Stimulated activated CD8-positive, alpha-beta memory T cell treated with anti-CD3 and anti-CD28 coated beads, Interleukin-4, amount 100 ng/mL, for 48 hours (primary cell): ENCODE measurements at places on chromosomes 16 and 17.
A peak's percentile ranks its signal among the peaks of the same experiment; 100 is the strongest.

DNA sequence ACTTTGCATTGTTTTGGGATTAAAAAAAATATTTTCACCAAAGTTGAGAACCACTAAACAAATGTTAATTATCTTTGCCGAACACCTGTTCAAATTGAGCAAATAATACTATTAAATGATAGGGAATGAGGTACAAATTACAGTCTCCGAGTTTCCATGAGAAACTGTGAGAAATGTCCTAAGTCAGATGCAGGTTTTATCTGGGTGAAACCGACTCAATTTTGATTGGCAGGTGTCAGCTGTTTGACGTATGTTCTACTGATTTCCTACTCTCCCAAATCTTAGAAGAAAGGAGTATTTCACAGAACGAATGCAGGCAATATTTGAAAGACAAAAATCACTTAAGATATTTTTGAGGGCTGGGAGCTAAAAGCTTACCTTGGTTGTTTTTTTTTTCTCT, 622.0 kb upstream of the GOT2 start:
- no peak for DNase-seq

- DNase-seq = peak; percentile 81
Observed at GRCh38 chr16:19502395-19503131, 19.3 kb downstream of the GDE1 start.

DNA sequence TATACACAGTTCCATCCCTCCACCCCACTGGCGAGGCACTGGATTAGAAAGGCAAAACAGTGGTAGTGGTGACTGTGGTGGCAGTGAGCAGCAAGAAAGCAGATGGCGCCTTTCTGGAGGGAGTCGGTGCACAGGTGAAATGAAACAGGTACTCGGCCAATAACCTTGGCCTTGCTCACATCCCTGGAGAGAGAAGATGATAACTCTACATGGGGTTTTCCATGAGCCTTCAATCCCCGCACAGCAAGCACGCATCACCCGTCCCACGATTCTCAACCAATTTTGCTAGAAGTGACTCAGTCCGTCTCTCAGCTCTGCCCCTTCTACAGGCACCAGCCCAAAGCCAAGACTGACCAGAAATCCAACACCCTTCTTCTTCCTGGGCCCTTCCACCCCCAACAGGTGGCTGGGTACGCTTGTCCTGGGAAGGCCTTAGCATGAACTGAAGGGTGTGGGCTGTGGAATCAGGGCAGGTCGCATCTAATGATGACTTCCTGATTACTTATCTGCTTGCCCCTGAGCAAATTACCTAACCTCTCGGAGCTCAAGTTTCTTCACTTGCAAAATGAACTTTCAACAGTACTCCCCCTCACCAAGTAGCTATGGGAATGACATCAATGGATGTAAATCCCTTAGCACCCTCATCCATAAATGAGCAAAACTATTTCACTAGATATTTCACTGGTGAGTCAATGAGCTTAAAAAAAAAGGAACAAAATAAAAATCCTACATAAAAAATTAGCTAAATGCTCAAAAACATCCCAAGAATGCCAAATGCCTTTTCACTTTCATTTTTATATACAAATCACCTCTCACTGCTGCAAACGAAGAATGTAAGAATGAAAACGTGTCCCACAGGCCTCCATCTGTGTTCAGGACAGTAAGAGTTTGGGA, 18.0 kb downstream of the XPO6 start:
- DNase-seq = peak; percentile 58

DNA sequence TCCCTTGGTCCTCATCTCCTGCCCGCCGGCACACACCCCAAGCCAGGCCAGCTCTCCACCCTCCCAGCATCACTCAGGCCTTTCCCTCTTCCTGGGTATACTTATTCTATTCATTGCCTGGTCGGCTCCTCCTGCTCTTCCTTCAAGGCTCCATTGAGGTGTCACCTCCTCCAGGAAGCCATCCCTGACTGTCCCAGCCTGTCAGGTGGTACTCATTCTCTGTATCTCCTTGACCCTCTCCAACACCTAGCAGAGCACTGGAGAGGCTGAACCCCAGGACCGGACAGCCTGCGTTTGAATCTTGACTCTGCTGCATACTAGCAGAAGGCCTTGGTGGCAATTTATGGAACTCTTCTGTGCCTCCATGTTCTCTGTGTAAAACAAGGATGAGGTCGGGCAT, 428 bp upstream of the TNFRSF13B start:
- DNase-seq = no peak

DNA sequence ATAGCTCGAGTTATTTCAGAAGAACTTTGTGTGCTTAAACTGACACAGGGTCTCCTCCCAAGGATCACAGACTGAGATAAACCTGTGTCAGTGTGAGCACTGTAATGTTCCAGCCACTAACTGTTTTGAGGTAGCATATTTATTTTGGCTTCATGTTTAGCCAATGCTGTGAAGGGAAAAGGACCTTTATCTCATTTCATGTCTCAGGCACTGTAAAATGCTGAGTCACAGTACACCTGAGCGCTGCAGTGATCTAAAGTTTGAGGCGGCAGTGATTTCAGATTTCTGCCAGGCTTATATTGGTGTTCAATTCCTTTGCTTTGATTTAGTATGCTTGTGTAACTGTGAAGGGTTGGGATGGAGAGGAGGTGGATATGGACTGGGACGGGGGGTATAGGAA, 3.1 kb upstream of the DNAJA2 start:
- DNase-seq = no peak

DNA sequence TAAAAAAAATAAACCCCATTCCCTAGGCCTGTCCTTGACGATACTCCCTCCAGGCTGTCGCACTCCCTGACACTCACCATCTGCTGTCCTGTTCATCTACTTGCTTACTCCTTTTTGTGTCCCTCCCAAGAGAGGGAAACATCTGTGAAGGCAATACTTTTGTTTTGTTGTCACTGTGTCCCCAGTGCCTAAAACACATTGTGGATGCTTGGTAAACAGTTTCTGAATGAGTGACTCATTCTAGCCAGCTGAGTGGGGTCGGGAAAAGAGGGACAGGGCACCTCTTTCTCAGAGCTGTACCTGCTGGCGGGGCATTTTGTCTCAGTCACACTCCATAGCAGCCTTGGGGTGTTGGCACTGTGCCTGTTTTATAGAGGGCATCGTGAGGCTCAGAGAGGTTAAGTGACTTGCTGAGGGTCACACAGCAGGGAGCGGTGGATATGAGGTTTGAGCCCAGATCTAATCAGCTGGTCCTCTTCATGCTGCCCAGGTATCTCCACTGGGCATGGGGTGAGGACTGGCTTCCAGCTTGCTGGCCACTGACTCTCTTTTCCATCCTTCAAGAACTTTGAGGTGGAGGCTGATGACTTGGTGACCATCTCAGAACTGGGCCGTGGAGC, 15.6 kb downstream of the MAP2K3 start:
- no peak for DNase-seq

DNA sequence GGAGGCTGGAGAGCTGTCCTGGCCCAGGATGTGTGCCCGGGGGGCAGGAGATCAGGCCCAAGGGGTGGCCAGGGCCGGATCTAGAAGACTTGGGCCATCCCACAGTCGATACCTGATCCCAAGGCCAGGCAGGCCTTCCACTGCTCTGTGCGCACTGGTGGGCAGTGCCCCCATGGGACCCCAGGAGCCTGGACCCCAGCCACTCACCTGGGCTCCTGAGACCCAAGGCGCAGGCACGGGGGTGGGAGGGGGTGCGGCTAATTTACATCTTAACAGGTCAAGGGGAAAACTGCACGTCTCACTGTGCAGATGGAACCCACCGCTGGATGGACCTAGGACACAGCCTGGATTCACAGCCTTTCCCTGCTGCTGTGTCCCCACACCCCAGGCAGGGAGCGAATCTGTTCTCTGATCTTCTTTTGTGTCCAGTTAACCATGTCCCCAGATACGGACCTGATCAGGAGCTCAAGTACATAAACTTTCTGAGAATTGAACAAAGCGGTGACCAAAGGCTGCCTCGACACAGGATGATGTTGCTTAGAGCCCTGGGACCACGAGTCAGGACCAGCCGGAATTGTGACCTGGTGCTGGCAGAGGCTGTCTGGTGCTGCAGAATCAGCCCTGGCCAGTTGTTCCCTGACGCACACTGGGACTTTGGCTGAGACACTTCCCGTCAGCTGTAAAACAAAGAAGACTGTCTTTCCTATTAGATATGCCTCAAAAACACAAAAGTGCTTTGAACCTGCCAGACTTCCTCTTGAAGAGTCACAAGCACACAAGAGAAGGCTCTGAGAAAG, 60.6 kb downstream of the TNFRSF13B start:
- DNase-seq = no peak

GRCh38 chr16:65384441-65384840, 262.6 kb upstream of the CDH11 start:
- DNase-seq = no peak

DNA sequence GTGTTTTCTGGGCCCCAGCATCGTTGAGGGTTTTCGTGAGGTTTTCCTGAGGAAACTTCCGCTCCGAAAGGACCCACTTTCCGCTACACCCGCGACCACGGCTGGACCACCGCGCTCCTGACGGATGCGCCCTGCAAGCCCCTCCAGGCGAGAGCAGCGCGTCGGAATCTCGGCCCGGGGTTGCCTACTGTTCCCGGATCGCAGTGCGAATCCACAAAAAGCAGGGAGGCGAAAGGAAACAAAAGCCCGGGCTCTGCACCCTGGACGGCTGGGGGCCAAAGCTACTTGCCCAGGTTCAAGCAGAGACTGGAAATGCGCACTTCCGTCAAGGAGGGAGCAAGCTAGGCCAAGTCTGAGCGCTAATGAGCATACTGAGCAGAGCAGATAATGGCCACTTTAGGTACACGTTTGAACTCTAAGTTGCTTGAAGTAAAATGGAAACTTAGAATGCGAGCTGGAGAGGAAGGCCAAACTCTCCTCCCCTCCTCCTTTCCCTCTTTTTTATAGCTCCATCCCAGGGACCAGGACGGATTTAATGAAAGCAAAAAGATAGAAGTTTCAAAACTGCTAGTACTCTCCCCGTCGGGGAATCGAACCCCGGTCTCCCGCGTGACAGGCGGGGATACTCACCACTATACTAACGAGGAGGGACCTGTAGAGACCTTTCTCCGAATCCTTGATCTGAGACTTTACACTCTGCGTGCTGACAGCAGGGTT, 11.4 kb upstream of the AURKB start:
- peak; percentile 95 for DNase-seq

GRCh38 chr16:3152277-3152990, 17.6 kb downstream of the ZNF213 start:
- peak; percentile 98 for DNase-seq

DNA sequence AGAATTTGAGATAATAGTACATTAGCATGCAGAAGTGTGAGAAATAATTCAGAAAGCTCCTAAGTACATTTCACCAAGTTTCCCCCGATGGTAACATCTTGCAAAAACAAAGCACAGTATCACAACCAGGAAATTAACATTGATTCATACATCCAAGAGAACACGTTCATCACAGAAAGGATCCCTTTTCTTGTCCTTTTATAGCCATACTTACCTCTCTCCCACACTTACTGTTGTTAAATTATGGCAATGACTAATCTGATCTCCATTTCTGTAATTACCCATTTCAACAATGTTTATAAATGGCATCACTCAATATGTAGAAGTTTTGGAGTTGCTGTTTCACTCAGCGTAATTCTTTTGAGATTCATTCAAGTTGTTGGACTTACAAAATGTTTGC, 1260.0 kb downstream of the CDH8 start:
- no peak for DNase-seq

DNA sequence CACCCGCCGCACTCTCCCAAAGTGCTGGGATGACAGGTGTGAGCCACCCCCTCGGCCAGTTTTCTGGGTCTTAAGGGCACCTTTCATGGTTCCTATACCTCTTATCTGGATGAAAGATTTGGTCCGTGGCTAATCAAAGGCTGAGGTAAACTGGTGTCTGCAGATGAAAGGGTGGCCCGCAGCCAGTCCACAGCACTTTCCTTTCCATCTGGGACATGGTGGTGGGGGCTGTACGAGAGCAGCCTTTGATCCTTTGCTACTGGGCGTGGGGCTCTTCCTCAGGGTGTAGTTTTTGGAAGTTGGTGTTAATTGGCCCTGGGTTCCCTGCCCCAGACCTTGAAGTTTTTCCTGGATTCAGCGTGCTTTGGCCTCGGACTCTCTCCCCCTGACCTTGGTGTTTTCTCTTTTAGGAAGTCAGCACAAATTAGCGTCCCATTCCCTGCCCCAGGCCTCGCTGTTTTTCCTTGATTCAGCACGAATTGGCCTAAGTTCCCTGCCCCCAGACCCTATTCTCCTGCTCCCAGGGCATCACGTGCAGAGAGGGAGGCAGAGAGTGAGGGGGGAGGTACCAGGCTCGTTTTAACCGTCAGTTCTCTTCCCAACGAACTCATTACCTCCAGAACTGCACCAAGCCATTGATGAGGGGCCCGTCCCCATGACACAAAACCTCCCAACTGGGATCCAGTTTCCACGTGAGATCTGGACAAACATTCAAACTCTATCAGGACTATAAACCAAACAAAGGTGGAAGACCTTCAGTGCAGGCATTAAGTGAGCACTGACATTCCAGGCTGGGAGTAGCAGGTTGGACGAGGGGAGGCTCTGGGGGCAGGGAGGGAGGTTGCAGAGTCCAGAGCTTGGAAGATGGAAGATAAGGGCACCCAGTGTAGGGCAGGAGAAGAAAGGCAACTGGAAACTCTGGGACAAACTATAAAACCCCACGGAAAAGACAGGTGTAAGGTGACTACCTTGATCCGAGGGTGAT, 11.6 kb downstream of the DPEP1 start:
- DNase-seq = no peak

DNA sequence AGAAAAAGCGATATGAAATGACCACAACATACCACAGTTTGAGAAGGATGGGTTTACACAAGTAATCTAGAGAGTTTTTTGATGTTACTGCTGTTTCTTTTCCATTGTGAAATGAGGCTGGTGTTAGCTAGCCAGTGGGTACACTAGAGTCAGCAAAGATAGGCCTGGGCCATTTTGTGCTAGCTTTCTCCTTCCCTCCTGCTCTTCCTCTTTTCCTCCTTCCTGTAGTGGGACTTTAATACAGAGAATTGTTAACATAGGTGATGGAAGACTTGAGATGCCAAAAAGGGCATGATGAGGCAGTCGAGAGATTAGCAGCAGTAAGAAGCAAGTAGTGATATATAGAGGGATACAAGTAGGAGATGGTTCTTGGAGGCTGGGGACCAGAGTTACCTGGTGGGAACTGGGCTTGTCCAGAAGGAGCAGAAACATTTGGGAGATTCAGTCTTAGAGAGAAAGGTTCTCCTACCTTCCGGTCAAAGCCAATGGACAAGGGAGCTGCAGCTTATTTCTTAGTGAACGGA, 7.7 kb downstream of the NSRP1 start:
- no peak for DNase-seq

- DNase-seq = no peak
Observed at GRCh38 chr16:72198021-72198711, 26.2 kb upstream of the PMFBP1 start.

- DNase-seq = no peak
Observed at GRCh38 chr17:40906613-40907012, 21.6 kb upstream of the KRT20 start.

DNA sequence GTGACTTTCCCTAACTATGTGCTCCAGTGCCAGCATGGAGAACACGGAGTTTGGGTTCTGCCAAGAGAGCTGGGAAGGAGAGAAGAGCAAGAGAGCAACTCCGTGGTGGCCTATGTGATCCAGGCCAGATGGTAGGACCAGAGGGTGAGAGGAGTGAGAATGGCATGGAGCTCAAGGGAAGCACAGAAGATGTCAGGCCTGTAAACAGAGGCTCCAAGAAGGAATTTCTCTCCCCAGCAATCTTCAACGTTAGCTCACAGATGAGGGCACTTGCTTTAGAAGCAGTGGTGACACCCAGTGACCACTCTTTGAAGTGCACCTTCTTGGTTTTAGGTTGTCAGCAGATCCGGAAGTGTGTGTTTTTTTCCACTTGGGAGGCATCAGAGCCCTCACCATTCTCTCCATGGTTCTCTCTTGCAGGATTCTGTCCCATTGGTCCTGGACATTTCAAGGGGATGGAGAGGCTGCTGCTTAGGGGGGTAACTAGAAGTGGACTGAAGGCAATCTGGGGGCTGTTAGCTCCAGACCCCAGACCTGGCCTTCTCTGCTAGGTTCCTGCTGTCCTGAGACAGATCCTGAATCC, 18.1 kb upstream of the TMEM98 start:
- DNase-seq = peak; percentile 78
